DMS153 (cell line): ENCODE measurements at places on chromosomes 12 and 14.

GRCh38 chr14:90546767-90547166 is 149.9 kb downstream of the CALM1 start:
- DNase-seq: no peak

DNA sequence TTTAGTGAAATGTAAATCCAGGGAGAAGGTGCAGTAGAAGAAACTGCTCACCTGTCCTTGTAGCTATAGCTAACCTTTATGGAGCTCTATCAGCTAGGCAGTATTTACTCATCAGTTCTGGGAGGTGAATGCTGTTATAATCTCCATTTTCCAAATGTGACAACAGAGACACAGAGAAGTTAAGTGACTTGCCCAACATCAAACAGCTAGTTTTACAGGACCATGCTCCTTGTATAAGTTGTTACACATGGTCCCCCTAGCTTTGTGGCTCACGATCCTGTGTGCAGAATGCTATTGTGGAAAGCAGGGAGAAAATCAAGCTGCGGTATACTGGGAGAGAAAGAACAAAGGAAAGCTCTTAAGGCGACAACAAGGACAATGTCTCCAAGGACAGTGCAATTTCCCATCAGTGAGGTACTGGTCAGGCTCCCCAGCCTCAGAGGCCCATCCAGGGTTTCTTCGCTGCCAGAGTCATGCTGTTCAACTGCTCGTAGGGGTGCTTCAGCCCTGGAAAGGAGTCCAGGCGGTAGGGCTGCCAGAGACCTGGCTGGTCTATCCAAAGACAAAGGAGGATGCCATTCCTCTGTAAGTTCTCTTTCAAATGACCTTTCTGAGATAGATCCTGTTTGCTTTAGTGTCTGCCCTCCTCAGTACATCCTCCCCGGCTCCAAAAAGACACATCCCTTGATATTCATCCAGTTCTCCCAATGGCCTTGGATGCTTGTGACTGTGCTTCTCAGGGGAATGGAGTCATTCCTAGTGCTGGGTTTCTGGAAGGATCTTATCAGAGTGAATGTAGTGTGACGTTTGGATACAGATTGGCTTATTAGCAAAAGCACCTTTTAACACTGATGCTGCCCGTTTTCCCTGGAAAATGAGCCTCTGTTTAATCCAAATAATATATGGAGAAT is 95.5 kb downstream of the ARF6 start:
- no peak for DNase-seq

DNA sequence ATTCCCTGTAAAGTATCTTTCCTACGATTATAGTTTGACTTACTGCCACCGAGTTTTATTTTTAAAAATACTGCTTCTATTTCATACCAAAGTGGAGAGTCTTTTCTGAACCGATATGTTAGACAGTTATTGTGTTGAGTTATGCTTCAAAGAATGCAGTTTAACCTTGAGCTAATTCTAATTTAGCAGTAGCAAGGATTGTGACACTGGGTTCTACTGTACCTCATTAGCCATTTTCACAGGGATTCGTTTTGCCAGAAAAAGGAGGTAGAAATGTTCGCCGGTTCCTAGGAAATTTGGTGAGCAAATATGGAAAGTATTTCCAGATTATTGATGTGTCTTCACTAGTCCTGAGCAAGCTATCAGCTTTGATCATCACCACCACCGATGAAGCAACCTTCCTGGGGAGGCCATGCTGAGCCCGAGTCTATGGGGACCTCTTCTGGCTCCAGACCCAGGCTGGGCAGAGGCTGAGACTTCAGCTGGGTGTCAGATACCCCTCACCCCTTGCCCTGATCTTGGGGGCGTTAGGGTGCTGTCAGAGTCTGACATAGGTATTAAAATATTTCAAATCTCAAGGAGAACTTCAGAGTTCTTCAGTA is 13.6 kb downstream of the GLRX5 start:
- no peak for DNase-seq

DNA sequence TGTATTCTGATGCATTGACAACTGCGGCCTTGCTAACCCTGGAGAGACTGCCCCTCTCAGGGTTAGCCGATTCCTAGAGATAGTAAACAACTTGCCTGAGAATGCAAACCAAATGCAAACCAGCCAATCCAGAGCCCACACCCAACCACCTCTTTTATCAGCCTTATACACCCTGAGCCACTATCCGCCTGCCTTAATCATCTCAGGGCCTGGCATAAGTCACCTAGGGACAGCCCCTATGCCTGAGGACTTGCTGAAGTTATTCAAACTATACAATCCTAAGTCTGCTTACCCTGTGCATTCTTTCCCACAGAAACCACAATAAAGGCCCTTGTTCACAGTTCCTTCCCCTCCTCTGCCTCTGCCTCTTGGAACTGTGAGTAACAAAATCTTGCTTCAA is 177.2 kb downstream of the KCNA5 start:
- DNase-seq: no peak

- no peak for DNase-seq
Measured at GRCh38 chr12:34398366-34398705, 376.0 kb downstream of the ALG10 start.

- DNase-seq: no peak
Measured at GRCh38 chr12:122845865-122846621, 10.8 kb downstream of the HIP1R start.

DNA sequence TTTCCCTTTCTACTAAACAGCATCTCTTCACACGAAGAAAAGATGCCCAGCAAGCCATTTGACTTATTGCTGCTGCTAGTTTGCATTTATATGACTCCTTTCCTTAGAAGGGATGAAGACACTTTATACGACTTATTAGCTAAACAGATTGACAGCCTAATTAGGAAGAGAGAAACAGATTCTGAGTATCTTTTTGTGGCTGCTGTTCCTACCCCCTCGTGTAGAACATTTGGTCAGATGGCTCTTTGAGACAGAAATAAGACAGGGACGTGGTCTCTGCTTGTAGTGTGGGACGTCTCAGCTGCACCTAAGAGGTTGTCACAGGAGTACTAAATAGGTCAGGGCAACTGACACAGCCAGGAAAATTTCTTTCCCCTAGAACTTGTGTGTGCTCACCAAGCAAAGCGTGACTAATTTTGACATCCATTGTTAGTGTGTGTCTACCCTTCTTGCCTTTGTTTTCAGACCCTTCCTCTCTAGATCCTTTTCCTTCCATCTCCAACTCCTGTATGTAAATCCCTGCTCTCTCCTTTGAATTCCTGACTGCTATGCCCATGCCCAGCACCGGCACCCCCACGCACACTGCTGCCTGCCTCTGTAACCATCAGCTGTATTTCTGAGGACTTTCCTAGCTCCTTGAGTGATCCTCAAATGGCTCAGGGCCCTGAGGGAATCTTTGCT is 83.2 kb downstream of the DAD1 start:
- no peak for DNase-seq

GRCh38 chr12:115574826-115575225 is 702.7 kb downstream of the MED13L start:
- DNase-seq: peak; percentile 19

DNA sequence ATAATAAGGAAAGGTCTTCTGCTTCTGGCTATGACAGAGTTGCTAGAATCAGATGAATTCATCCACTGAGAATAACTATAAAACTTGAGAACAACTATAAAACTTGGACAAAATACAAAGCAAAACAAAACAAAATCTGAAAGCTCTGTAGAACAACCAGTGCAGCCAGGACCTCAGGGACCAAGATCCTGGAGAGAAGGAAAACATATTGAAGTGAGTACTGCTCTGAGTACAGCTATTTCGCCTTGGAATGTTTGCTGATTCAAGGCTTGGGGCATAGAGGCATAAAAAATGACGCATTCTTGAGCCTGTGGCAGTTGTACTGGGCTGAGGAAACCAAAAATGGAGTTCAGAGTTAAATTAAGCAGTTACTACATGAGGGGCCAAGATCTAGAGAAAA is 21.7 kb downstream of the FOXA1 start:
- no peak for DNase-seq

- DNase-seq: no peak
Measured at GRCh38 chr14:22509751-22510300, 79.2 kb downstream of the DAD1 start.

- DNase-seq: no peak
Measured at GRCh38 chr12:29023436-29024076, 125.5 kb upstream of the FAR2 start.

- no peak for DNase-seq
Measured at GRCh38 chr14:28461389-28461788, 305.2 kb upstream of the FOXG1 start.

DNA sequence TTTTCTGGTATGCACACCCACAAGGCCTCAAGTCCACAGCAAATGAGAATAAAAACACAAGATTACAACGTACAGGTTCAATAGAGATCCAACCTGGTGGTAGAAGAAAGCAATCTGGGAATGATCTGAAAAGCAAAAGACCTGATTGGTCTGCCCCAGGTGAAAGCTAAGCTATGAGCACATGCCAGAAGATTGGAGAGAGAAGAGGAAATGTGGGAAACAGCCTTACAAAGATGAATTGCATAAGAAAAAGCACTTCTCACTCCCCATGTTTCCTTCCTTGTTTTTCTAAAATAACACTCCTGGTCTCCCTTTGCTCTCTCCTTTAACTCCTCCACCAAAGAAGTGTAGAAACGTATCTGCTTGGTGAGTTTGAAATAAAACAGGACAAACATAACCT is 77.3 kb upstream of the ANO6 start:
- DNase-seq: no peak
